ENCODE measurements at places on chromosomes 3 and 15.

GRCh38 chr3:127417709-127418559 is 130.1 kb upstream of the PRR20G start:
- no peaks in the 10 kb centered on the region for H3K4me1 ChIP-seq
- peaks cover 61% of the 10 kb centered on the region for H3K27me3 ChIP-seq
- no peak overlapping the region for H3K4me3 ChIP-seq
- no peak for DNase-seq
- H3K36me3 ChIP-seq, result no peaks in the 10 kb centered on the region

DNA sequence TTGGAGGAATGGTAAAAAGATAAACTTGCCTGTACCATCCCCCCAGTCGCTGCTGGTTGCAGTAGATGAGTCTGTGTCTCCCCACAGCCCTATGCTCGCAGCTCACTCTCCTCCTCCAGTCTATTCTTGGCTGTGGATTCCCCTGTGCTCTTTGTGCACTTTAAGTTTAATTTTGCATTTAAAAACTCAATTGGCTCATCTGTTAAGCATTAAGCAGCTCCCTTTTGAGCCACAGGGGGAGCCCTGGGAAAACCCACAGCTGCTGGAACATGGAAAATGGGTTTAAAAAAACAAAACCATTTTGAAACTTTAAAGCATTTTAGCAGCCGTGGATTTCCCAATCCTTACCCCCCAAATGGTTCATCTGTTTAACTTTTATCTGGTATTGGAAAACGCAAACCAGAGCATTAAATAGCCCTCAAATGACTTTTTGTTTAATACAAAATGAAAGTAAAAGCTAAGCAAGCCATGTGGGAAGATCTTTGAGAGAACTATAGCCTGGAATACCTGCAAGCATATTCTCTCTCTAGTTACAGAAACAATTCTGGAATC is 536.9 kb downstream of the ZIC1 start:
- H3K27ac ChIP-seq, result peak overlapping the region; percentile 67
- peak; percentile 90 for DNase-seq
- peaks cover 3% of the 10 kb centered on the region for H3K4me1 ChIP-seq
- H3K36me3 ChIP-seq, result no peaks in the 10 kb centered on the region

- H3K4me3 ChIP-seq, result no peak overlapping the region
- H3K4me1 ChIP-seq, result no peaks in the 10 kb centered on the region
- no peaks in the 10 kb centered on the region for H3K36me3 ChIP-seq
- peaks cover 8% of the 10 kb centered on the region for H3K27me3 ChIP-seq
Measured at GRCh38 chr3:46222435-46223161, 14.5 kb upstream of the CCR1 start.

- H3K4me1 ChIP-seq, result no peaks in the 10 kb centered on the region
- no peak overlapping the region for H3K27ac ChIP-seq
- no peaks in the 10 kb centered on the region for H3K27me3 ChIP-seq
- no peaks in the 10 kb centered on the region for H3K36me3 ChIP-seq
- H3K4me3 ChIP-seq, result no peak overlapping the region
- DNase-seq, result no peak
Measured at GRCh38 chr15:95596496-95596895, 734.0 kb upstream of the NR2F2 start.

DNA sequence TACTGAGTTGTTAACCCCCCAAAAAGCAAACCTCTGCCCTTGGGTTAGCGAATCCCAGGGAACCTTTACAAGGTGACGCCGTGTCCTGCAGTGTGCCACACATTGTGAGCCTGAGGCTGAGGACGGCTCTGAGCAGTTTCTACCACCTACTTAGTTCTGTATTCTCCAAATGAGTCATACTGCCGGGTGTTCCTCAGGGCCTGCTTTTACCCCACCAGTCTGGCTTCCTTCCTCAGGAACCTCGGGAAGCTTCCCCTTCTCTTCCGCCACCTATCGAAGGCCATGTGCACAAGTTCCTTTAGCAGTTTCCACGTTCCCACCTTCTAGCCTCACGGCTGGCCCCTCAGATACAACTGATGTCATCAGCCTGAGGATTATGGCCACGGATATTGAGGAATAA is 384.0 kb upstream of the TPM1 start:
- no peaks in the 10 kb centered on the region for H3K27me3 ChIP-seq
- no peak overlapping the region for H3K4me3 ChIP-seq
- peaks cover 2% of the 10 kb centered on the region for H3K4me1 ChIP-seq
- H3K27ac ChIP-seq, result no peak overlapping the region
- H3K36me3 ChIP-seq, result peaks cover 73% of the 10 kb centered on the region

DNA sequence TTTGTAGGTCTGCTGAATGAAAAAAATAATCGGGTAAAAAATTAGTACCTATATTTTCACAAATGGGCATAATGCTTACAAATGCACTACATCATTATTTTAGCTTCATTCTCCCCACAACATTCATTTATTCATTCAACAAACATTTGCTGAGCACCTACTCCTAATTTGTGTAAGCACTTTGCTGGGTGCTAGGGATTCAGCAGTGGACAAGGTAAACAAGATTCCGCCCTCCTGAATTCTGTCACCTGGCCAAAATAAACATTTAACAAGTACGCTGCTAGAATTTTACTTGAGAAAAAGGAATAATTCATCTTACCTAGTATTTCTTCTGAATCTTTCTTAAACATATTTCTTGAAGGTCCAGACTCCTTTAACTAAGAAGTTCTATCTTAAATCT is 72.1 kb downstream of the TIGIT start:
- peaks cover 3% of the 10 kb centered on the region for H3K4me1 ChIP-seq
- no peaks in the 10 kb centered on the region for H3K27me3 ChIP-seq
- H3K27ac ChIP-seq, result no peak overlapping the region
- no peak for DNase-seq
- peaks cover 4% of the 10 kb centered on the region for H3K36me3 ChIP-seq

DNA sequence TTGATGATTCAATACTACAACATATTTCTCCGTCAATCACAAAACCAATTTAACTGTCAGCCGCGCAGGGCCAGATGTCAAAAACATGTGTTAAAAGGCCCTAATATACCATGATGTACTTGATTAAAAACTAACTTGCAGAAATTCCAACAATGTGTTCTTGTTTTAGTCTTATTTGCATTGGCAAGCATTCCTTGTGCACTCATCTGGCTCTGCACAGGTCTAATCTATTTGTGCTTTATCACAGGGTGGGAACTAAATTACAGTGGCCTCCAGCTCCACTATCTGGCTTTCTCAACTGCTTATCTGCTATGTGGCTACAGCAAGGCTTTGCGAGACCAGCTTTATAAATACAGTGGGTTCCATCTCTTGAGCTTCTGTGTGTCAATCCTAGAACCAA is 455.5 kb downstream of the ERC2 start:
- no peaks in the 10 kb centered on the region for H3K4me1 ChIP-seq
- H3K27ac ChIP-seq, result no peak overlapping the region
- no peaks in the 10 kb centered on the region for H3K27me3 ChIP-seq

GRCh38 chr3:71601811-71602210 is 18.3 kb upstream of the FOXP1 start:
- H3K27ac ChIP-seq, result peak overlapping the region; percentile 85
- H3K36me3 ChIP-seq, result no peaks in the 10 kb centered on the region
- H3K27me3 ChIP-seq, result no peaks in the 10 kb centered on the region
- H3K4me1 ChIP-seq, result peaks cover 3% of the 10 kb centered on the region
- no peak for DNase-seq

DNA sequence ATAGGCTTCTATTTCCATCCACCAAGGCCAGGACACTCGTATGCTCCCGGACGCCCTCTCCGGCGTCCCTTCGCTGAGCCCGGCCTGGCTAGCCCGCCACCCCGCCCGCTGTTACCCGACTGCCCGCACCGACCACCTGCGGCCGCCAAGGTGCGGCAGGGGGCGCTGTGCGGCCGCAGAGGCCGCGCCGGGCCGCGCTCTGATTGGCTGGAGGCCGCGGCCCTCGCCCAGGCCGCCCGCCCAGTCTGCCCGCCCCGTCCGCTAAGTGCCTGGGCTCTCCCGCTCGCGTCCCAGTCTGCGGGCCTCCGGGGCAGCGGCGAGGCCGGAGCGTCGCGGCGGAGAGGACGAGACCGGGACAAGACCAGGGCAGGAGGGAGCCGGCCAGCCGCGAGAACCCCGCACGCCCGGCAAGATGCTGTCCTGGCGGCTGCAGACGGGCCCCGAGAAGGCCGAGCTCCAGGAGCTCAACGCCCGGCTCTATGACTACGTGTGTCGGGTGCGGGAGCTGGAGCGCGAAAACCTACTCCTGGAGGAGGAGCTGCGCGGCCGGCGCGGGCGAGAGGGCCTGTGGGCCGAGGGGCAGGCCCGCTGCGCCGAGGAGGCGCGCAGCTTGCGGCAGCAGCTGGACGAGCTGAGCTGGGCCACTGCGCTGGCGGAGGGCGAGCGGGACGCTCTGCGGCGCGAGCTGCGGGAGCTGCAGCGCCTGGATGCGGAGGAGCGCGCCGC is at the start of gene SYNM:
Gene SYNM, plus strand, starts transcription at position 293 of the 726 bp plus-strand sequence. Its CDS starts 120 bp downstream, at position 413.
- peak within 1 kb of the TSS; percentile 78 for H3K4me3 ChIP-seq
- no peaks in the 10 kb centered on the region for H3K36me3 ChIP-seq
- DNase-seq, result peak; percentile 79
- peaks cover 28% of the 10 kb centered on the region for H3K27me3 ChIP-seq

DNA sequence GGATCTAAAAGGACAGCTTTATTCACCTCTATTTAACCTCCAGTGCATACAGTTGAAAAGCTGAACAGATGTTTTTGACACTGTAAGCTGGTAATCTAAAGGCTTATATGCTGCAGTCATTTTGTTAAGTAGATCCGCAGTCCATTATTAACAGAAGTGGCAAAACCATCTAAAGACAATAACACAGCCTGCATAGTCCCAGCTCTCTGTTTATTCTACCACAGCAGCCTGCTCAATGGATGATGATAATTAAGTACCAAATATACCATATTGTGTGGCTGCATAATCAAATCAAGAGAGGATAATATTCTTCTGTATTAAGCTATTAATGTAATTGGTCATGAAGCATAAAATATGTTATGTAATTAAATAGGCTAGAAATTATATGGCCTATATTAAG is 207.1 kb downstream of the MEIS2 start:
- H3K27ac ChIP-seq, result no peak overlapping the region
- H3K27me3 ChIP-seq, result no peaks in the 10 kb centered on the region
- H3K4me1 ChIP-seq, result peaks cover 5% of the 10 kb centered on the region
- H3K4me3 ChIP-seq, result no peak overlapping the region
- peaks cover 58% of the 10 kb centered on the region for H3K36me3 ChIP-seq

DNA sequence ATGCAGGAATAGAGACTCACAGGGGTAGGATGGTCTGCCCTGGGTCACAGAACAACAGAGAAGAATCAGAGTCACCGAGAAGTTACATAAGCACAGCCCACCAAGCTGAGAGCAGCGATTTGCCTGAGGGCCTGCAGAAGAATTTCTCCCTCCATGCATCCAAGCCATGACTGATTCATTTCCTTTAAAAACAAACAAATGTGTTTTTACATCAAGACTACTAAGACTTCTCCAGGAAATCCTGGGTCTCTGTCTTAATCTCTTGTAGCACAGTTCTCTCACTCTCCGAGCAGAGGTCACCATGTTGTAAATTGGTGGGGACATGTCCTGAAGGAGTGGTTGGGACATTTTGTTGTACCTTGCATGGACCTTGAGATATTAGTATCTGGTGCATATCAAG is 159.8 kb downstream of the THSD4 start:
- H3K4me1 ChIP-seq, result peaks cover 6% of the 10 kb centered on the region
- no peaks in the 10 kb centered on the region for H3K36me3 ChIP-seq
- H3K27me3 ChIP-seq, result no peaks in the 10 kb centered on the region
- no peak overlapping the region for H3K4me3 ChIP-seq
- peak; percentile 78 for DNase-seq

DNA sequence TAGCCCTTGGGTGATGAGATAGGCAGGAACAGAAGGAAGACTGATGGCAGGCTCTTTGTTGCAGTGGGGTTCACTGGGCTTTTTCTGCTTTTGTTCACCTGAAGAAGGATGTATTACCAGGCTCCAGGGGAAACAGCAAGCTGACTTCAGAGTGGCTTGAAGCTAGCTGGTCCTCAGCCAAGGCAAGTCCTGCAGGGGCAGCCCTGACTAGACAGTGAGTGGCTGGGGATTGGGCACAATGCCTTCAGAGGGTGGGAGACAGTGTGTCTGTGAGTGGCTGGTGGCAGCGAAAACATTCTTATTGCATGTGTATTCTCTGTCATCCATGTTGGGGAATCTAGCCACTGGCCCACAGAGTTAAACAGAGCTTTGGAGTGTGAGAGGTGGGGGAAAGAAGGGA is 2.3 kb upstream of the TEX264 start:
- no peak overlapping the region for H3K27ac ChIP-seq
- peaks cover 19% of the 10 kb centered on the region for H3K36me3 ChIP-seq
- peaks cover 12% of the 10 kb centered on the region for H3K4me1 ChIP-seq
- H3K4me3 ChIP-seq, result no peak overlapping the region
- H3K27me3 ChIP-seq, result no peaks in the 10 kb centered on the region

- no peak for DNase-seq
- no peak overlapping the region for H3K4me3 ChIP-seq
- H3K4me1 ChIP-seq, result peaks cover 1% of the 10 kb centered on the region
- no peaks in the 10 kb centered on the region for H3K27me3 ChIP-seq
- H3K36me3 ChIP-seq, result no peaks in the 10 kb centered on the region
Measured at GRCh38 chr3:110804856-110805255, 266.8 kb upstream of the NECTIN3 start.

GRCh38 chr3:117486719-117487716 is 777.4 kb downstream of the TUSC7 start:
- no peak overlapping the region for H3K27ac ChIP-seq
- no peak overlapping the region for H3K4me3 ChIP-seq
- H3K27me3 ChIP-seq, result no peaks in the 10 kb centered on the region

DNA sequence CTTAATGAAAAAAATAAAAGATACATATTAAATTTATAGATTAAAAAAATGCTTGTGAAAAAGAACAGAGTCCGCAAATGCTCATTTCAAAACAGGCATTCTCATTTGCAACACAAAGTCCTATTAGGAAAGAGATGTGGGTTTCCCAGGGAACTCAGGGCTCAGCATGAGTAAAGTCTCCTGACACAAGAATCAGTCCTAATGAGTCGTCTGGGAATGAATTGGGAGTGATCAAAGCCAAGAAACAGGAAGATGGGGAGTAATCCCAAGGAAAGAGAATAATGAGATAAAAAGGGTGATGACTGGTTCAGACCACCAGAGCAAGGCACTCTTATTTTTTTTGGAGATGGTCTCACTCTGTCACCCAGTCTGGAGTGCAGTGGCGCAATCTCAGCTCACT is 443.7 kb downstream of the NR2F2 start:
- no peak overlapping the region for H3K27ac ChIP-seq
- no peaks in the 10 kb centered on the region for H3K4me1 ChIP-seq
- H3K4me3 ChIP-seq, result no peak overlapping the region
- DNase-seq, result no peak

GRCh38 chr15:94206463-94207167 is 24.7 kb upstream of the MCTP2 start:
- peak; percentile 99 for DNase-seq
- no peak overlapping the region for H3K4me3 ChIP-seq
- no peak overlapping the region for H3K27ac ChIP-seq
- H3K36me3 ChIP-seq, result no peaks in the 10 kb centered on the region
- H3K27me3 ChIP-seq, result no peaks in the 10 kb centered on the region
- H3K4me1 ChIP-seq, result no peaks in the 10 kb centered on the region

- H3K27me3 ChIP-seq, result peaks cover 12% of the 10 kb centered on the region
- peak; percentile 68 for DNase-seq
- H3K4me1 ChIP-seq, result peaks cover 1% of the 10 kb centered on the region
- no peak overlapping the region for H3K4me3 ChIP-seq
- no peaks in the 10 kb centered on the region for H3K36me3 ChIP-seq
Measured at GRCh38 chr15:80615783-80616391, 79.2 kb upstream of the ABHD17C start.

DNA sequence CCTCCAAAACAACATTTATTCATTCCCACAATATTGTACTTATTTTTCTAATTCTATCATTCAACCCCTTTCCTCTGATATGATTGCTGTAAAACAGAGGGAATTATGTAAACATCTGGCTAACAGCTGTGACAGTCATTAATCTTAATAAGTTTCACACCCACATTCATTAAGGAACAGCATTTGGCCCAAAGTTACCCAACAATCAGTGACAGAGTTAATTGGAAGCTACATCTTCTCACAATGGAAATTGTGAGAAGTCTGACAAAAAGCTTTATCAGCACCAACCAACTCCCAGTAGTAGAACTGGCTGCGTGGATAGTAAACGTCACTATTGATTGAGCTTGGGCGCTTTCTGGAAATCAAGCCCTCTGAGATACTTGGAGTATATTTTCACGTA is 165.8 kb upstream of the SLC24A5 start:
- DNase-seq, result no peak
- H3K27me3 ChIP-seq, result no peaks in the 10 kb centered on the region
- H3K4me1 ChIP-seq, result no peaks in the 10 kb centered on the region
